Endodermal cell (in vitro differentiated cells): ENCODE measurements at places on chromosomes 13 and 19. TPM values are rescaled to one million over a fixed set of nuclear protein-coding genes. Genes with fewer than 3 reads are reported as not detected.

The IQCN gene
- 3.0 to 4.3 TPM (median 3.3 TPM) in 3 replicates for total RNA-seq

GRCh38 chr19:55474269-55475265 is 1.9 kb upstream of the ZNF628 start:
- H3K27ac ChIP-seq, result no peak overlapping the region
- H3K4me3 ChIP-seq, result no peak overlapping the region
- no peaks in the 10 kb centered on the region for H3K4me1 ChIP-seq
- no peaks in the 10 kb centered on the region for H3K36me3 ChIP-seq
- DNase-seq, result peak; percentile 61

DNA sequence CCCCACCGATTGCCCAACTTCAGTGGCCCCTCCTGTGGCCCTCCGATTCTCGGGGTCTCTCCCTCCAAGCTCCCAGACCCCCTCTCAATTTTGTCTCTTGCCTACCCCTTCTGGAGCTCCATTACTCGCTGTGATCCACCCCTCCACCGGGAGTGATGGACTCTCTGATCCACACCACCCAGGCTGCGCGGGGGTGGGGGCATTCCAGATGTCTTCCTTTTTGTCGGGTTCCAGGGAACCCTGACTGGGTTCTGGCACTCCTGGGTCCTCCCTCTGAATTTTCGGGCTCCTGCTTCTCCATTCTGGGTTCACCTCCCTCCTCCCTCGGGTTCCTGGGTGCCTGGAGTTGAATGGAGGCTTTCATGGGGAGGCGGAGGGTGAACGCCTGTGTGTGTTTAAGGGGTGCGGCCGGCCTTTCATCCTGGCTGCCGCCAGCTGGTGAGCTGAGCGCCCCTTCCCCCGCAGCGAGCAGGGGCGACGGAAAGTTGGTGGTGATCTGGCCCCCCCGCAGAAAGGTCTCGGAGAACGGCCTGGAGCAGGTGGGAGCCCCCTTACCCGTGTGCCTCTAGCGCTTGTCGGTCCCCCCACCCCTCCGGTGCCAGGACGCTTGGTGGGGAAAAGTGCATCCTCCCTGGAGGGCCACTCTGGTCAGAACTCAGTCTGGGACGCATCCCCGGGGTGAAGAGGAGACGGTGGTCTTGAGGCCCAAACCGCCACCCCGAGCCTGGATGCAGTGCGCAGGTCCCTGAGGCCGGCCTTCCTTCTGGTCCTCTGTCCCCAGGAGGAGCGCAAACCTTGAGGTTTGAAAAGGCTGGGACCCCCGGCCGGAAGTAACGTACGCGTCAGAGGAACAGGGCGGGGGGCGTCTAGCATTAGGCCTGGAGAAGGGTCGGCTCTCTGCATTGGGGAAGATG is 1.6 kb downstream of the MISP3 start:
- DNase-seq, result no peak
- no peaks in the 10 kb centered on the region for H3K36me3 ChIP-seq
- H3K27me3 ChIP-seq, result peaks cover 42% of the 10 kb centered on the region
- no peak overlapping the region for H3K27ac ChIP-seq
- H3K4me3 ChIP-seq, result peak overlapping the region; percentile 87

DNA sequence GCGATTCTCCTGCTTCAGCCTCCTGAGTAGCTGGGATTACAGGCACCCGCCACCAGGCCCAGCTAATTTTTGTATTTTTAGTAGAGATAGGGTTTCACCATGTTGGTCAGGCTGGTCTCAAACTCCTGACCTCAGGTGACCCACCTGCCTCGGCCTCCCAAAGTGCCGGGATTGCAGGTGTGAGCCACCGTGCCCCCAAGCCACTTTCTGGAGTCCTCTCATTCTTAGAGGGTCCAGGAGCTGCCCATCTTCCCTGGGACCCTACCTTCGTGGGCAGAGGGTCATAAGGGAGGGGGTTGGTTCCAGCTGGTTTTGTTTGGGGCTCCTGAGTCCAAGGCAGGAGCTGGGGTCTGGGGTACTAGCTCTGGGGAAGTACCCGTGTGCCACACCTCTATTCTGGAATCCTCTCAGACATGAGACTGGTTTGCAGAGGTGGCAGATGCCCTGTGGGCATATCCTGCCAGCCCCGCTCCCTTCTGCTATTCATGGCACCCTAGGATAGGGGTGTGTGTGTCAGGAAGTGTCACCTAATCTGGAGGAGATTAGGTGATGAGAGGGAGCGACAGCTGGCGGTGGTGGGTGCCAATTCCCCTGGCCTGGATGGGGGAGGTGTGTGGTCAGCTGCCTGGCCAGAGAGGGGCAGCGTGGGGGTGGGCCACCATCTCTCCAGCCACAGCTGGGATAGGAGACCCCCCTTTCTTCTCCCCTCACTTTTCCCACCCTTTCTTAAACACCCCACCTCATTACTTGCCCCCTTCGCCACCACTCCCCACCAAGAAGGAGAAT is 2.1 kb downstream of the PRMT1 start:
- H3K27me3 ChIP-seq, result no peaks in the 10 kb centered on the region
- peak overlapping the region; percentile 83 for H3K4me3 ChIP-seq
- H3K36me3 ChIP-seq, result peaks cover 30% of the 10 kb centered on the region
- H3K27ac ChIP-seq, result no peak overlapping the region
- no peak for DNase-seq
- peaks cover 14% of the 10 kb centered on the region for H3K4me1 ChIP-seq

The USHBP1 gene
- total RNA-seq, result 4.8 to 6.9 TPM (median 6.2 TPM) in 3 replicates

DNA sequence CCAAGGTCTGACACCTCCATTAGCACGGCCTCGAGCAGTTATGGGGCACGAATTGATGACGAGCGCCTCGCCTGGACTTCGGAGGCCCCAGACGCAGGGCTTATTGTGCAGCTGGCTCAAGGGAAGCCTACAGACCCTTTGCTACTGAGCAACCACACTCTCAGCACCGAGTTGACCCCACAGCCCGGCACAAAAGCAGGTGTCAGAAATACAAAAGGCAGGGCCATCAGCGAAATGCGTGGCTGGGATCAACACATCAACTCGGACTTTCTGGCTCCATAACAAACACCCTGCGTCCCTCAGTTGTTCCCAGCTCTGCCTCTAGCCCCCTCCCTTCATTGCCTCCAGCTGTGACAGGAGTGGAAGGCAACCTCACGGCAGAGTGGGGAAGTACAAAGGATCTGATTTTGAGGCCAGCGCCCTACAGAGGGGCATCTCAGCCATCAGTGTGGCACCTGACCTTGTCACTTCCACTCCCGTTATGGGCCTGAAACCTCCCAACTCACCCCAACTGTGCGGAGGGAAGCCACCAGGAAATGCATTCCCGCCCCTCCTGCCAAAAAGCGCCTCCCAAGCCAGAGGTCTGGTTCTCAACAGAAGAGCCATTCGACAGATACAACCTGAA is 18.0 kb downstream of the PEPD start:
- H3K36me3 ChIP-seq, result peaks cover 4% of the 10 kb centered on the region
- H3K27me3 ChIP-seq, result no peaks in the 10 kb centered on the region
- no peak overlapping the region for H3K4me3 ChIP-seq

- DNase-seq, result no peak
- no peak overlapping the region for H3K4me3 ChIP-seq
- no peaks in the 10 kb centered on the region for H3K36me3 ChIP-seq
- H3K27ac ChIP-seq, result no peak overlapping the region
Observed at GRCh38 chr19:6489278-6490061, 7.9 kb upstream of the DENND1C start.

The HSH2D gene
- total RNA-seq, result 0.43 and 0.68 TPM in 2 replicates

DNA sequence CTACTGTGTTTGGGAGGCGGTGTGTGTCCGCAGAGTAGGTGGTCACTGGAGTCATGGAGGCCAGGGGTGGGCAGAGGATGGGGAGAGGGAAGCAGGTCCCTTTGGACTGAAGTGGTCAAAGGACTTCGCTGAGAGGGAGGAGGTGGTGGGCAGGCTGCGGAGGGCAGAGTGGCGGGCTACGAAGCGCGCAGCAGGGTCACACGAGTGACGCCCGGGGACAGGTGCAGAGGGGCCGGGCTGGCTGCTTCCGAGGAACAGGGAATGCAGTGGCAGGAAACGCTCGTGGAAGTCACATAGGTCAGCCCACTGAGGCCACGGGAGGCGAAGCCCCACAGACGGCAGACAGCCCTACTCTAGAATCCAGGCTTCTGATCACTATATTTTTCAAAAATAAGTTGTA is 111.5 kb downstream of the URI1 start:
- DNase-seq, result peak; percentile 31
- H3K36me3 ChIP-seq, result no peaks in the 10 kb centered on the region
- no peaks in the 10 kb centered on the region for H3K4me1 ChIP-seq
- no peak overlapping the region for H3K4me3 ChIP-seq

The ATP8A2 gene
- total RNA-seq, result 2.9 and 3.0 TPM in 2 replicates

GRCh38 chr19:13839130-13839937 is 37.6 kb upstream of the NANOS3 start:
- H3K4me3 ChIP-seq, result no peak overlapping the region
- peak; percentile 88 for DNase-seq
- H3K36me3 ChIP-seq, result no peaks in the 10 kb centered on the region
- H3K27ac ChIP-seq, result peak overlapping the region; percentile 38
- no peaks in the 10 kb centered on the region for H3K27me3 ChIP-seq

GRCh38 chr13:97316390-97316789 is 94.3 kb downstream of the MBNL2 start:
- no peak overlapping the region for H3K4me3 ChIP-seq

GRCh38 chr19:54312011-54312410 is 955 bp downstream of the LILRA5 start:
- no peaks in the 10 kb centered on the region for H3K27me3 ChIP-seq
- H3K36me3 ChIP-seq, result no peaks in the 10 kb centered on the region
- no peak overlapping the region for H3K27ac ChIP-seq
- no peaks in the 10 kb centered on the region for H3K4me1 ChIP-seq
- no peak for DNase-seq
- no peak overlapping the region for H3K4me3 ChIP-seq

GRCh38 chr13:48318821-48319511 is 15.4 kb downstream of the RB1 start:
- H3K36me3 ChIP-seq, result no peaks in the 10 kb centered on the region
- H3K27me3 ChIP-seq, result no peaks in the 10 kb centered on the region
- H3K4me3 ChIP-seq, result no peak overlapping the region
- no peak for DNase-seq

DNA sequence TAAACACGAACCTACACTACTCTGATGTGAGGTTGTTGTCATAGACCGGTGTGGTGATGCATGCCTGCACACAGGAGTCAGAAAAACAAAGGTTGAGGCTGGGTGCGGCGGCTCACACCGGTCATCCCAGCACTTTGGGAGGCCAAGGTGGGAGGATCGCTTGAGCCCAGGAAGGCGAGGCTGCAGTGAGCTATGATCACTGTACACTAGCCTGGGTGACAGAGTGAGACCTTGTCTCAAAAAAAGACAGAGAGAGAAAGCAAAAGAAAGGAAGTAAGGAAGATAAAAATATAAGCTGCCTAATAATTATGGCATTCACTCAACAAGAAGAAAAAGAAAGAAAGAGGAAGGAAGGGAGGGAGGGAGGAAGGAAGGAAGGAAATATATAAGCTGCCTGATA is 9.3 kb downstream of the GP6 start:
- H3K4me1 ChIP-seq, result no peaks in the 10 kb centered on the region
- peaks cover 66% of the 10 kb centered on the region for H3K36me3 ChIP-seq
- H3K27ac ChIP-seq, result no peak overlapping the region
- DNase-seq, result no peak
- no peaks in the 10 kb centered on the region for H3K27me3 ChIP-seq
- no peak overlapping the region for H3K4me3 ChIP-seq

- H3K27me3 ChIP-seq, result no peaks in the 10 kb centered on the region
- peaks cover 52% of the 10 kb centered on the region for H3K36me3 ChIP-seq
- H3K4me1 ChIP-seq, result no peaks in the 10 kb centered on the region
- no peak overlapping the region for H3K27ac ChIP-seq
Observed at GRCh38 chr13:45015300-45015699, 26.0 kb downstream of the GPALPP1 start.

DNA sequence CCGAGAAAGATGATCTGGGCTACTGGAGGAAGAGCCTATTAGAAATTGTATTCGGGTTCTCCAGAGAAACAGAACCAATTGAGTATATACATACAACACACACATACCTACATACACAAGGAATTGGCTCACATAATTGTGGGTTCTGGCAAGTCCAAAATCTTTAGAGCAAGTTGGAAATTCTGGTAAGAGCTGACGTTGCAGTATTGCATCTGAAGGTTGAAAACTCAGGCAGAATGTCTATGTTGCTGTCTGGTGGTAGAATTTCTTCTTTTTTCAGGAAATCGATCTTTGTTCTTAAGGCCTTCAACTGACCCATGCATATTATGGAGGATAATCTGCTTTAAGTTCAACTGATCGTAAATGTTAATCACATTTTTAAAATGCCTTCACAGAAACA is 15.5 kb upstream of the OLFM4 start:
- no peak overlapping the region for H3K27ac ChIP-seq
- H3K4me1 ChIP-seq, result no peaks in the 10 kb centered on the region
- no peaks in the 10 kb centered on the region for H3K36me3 ChIP-seq

- no peaks in the 10 kb centered on the region for H3K4me1 ChIP-seq
- no peaks in the 10 kb centered on the region for H3K36me3 ChIP-seq
- H3K27ac ChIP-seq, result peak overlapping the region; percentile 79
- peak; percentile 80 for DNase-seq
- H3K4me3 ChIP-seq, result no peak overlapping the region
Observed at GRCh38 chr13:110869805-110870706, 44.8 kb downstream of the ANKRD10 start.
